ENCODE measurements at places on chromosomes 5 and 9.

GRCh38 chr5:121949885-121950284 lies 11.9 kb upstream of the SRFBP1 start:
- DNase-seq: no peak

DNA sequence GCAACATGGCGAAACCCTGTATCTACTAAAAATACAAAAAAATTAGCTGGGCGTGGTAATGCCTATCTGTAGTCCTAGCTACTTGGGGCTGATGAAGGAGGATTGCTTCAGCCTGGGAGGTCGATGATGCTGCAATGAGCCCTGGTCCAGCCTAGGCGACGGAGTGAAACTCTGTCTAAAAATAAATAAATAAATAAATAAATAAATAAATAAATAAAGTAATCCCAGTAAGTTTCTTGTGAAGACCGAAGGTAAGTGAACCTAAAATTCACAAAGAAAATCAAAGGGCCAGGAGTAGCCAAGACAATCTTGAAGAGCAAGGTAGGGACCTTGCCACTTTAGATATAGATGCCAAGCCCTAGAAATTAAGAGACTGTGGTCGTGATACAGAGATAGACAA lies 68.1 kb upstream of the DHFR start:
- no peak for DNase-seq

GRCh38 chr5:177958696-177959095 lies 37.3 kb downstream of the PROP1 start:
- no peak for DNase-seq

DNA sequence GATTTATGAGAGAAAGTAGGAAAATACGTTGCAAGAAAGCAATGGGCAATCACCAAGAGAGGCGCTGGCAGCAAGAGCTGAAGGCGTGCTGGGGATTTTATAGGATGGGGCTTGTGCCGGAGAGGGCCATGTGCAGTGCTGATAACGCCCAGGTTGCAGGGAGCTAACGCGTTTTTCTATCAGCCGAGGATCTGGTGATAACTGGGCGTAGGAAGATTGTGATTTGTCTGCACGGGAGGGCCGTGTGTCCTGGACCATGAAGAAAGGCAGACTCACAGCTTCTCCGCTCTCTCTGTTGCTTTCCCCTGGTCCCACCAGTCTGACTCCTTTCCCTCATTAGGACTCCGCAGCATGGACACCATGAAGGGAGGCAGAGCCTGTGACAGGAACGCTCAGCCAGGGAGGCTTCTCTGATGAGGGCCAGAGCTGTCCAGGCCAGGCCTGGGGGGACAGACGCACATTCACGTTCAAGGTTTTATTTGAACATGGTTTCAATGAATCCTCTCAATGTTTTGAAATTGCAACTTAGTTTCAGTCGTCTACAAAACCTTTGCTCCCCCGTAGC lies 11.9 kb upstream of the CACNA1B start:
- DNase-seq: no peak

GRCh38 chr9:113506090-113506589 lies 42.6 kb downstream of the RGS3 start:
- DNase-seq: no peak

Data from HS-27A (cell line).